Stimulated activated CD4-positive, alpha-beta T cell treated with anti-CD3 and anti-CD28 coated beads, Interleukin-4, amount 100 ng/mL, for 24 hours (primary cell): ENCODE measurements at places on chromosomes 12 and 14.
A peak's percentile ranks its signal among the peaks of the same experiment; 100 is the strongest.

DNA sequence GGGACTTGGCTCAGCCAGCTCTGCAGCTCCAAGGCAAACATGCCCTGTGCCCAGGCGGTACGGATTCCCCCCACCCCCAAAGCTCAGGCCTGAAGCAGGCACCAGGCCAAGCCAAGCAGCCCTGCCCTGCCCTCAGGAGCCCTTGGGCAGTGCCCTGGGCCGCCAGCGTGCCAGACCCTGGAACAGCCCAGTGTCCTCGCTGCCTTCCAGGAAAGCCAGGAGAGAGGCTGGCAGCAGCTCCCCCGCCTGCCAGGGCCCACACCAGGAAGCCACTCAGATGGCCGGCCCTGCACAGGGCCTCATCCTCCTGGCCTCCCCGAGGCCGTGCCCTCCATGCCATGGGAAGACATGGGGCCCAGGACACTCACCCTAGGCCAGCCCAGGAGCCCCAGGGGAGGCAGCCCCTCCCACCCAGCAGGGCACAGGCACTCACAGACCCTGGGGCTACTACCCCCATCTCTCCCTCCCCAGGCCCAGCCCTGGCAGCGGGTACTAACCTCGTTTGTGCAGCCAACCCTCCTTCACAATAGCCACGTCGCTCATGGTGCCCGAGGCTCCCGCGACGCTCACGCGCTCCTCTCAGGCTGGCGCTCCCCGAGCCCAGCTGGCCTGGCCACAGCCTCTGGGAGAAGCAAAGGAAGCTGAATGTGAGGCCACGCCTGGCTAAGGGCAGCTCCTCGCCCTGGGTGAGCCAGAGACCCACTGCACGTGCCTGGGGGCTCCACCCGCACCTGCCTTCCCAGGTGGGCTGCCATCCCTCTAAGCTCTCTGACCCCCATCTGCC is 3.3 kb downstream of the AKT1 start:
- no peak for DNase-seq

DNA sequence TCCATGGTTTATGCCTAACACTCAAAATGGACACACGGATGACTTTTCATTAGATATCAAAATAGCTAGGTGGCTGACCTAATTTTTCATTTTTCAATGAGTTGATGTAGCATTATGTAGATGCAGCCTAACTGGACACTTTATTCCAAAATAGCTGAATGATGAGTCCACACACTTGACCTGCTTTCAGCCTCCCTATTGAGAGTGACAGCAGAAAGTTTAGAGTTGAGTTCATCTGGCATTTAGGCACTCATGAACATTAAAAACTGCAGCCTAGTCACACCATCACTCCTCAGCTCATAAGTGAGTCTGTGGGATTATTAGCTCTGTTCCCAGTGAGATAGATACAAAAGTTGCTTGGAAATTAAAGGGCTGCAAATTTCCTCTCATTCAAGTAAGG is 307.3 kb upstream of the PRKD1 start:
- no peak for DNase-seq

DNA sequence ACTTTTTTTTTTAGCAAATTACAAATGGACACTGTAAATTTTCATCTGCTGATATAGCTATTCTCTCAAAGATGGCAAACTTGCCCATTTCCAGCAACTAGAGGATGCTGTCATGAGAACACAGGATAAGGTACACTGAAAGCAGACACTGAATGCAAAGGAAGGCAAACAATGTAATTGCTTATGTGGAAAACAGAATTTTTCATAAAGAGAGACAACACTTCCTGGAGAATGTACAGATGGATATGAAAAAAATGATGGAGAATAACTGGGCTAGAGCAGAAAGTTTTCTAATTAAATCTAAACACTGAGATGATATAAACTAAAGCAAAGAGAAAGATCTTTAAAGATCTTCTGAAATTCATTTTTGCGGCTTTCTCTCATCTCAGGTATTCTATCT is 581 bp downstream of the CD69 start:
- DNase-seq, result no peak

DNA sequence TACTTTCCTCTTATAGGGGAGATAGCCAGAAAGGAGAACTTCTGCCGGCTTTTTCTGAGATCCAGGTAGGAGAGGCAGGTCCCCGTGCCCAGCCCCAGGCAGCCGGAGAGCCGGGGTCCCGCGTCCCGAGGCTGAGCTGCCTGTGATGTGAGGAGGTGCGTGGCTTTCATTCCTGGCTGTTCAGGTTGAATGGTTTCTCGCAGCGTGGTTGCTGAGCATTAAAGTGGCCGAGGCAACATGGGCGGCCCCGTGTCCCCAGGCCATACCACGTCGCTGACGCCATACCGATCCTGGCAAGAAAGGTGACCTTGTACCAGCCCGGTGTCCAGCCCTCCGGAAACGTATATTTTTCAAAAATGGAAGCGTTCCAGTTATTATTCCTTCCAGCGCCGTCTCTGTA is 116.7 kb upstream of the MYL2 start:
- DNase-seq, result no peak

- no peak for DNase-seq
These were observed 10.6 kb upstream of the NUMB start for GRCh38 chr14:73468828-73469375.

GRCh38 chr12:53102883-53103807 is at the start of gene SOAT2:
Gene SOAT2 (plus strand): TSS chr12:53103486. CDS start chr12:53103578, 92 bp downstream.
- DNase-seq, result peak; percentile 47

- DNase-seq, result no peak
These were observed 113.3 kb upstream of the SOX5 start for GRCh38 chr12:24062642-24063245.

DNA sequence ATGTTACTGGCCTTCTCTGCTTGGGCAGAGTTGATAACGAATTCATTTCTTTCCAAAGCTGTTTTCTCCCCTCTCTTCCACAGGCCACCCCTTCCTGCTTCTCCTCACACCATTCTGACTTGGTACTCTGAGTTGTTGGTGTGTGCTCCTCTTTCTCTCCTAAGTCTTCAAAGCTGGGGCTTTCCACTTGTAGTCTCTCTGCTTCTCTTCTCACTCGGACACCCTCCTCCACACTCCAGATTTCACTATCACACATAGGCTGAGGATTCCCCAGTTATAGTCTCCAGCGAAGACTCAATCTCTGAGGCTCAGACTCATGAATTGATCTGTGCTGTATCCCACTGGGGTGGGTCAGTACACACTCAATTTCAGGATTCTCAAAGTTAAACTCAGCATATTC is 201.0 kb downstream of the SSPN start:
- no peak for DNase-seq

- no peak for DNase-seq
These were observed 442.5 kb upstream of the PDE3A start for GRCh38 chr12:19925841-19926240.

GRCh38 chr12:20711846-20712245 is 16.7 kb downstream of the SLCO1C1 start:
- DNase-seq, result no peak

DNA sequence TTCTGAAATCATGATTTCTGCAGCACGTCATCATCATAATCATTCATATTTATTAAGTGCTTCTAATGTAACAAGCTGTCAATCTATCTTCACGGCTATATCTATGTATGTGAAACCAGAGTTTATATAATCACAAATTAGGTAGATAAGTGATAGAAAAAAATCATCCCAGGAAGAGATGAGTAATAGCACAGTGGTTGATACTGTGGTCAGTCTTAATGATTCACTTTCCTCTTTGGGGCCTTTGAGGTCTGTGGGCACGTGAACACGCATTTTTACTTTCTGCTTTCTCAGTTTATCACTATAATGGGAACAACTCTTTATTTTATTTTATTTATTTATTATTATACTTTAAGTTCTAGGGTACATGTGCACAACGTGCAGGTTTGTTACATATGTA is 265.9 kb upstream of the NOVA1 start:
- no peak for DNase-seq

DNA sequence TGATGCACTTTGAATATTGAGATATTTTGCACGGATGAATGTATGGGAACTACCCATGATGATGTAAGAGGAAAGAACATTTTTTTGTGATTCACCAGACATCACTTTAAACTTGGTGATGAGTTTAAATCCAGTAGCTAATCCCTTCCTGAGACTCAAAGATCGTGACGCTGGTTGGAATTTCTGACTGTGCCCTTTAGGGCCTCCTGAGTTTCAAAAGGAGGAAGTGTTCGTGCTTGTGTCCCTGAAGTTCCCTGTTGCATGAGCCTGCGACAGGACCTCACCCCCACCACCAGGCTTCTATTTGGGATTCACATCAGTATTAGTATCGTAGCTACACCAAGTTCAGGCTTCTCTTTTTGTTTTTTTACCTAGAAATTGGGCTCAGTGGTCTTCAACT is 18.6 kb upstream of the RIN3 start:
- DNase-seq, result no peak

DNA sequence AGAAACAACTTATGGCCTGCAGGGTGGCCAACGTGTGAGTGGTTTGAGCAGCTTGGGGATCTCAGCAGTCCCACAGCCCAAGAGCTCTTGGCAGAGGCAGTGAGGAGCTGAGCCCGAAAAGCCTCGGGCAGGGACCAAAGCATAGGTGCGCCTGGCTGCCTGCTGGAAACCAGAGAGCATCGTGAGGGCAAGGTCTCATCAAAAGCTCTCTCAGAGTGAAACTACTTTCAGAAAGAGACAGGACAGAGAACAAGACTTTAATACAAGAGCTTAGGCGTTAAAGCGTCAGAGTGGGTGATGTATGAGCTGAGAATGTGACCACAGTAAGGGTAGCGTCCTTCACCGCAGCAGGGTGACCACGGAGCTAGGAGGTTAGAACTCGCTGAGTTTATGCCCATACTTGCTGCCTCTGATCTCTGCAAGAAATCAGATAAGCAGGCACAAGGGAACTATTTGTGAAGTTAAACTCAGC is 30.8 kb downstream of the LGMN start:
- no peak for DNase-seq

DNA sequence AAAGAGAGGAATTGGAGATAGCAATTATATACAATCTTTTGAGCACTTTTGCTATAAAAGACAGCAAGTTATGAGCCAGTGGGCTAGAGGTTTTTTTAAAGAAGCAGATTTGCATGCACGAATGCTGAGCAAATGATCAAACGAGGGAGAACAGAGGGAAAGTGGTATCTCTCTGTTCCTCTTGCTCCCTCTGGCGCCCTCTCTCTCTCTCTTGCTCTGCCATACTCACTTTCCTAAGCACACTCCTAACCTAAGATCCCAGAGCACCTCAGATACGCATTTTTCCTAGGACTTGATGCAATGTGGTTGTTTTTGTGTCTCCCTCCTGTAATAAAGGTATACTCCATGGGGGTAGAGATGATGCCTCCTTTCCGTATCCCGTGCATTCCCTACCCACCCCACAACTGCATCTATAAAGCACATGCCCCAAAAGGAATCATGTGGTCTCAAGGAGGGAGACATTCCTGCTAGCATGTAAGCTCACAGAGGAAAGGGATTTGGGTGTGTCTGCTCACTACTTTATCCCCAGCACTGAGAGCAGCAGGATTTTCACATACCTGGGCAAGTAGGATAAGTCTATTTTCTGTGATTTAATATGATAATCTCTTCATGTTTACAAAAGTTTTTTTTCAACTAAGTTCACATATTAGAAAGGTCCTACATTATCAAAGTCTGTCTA is 270.2 kb downstream of the SSPN start:
- no peak for DNase-seq

DNA sequence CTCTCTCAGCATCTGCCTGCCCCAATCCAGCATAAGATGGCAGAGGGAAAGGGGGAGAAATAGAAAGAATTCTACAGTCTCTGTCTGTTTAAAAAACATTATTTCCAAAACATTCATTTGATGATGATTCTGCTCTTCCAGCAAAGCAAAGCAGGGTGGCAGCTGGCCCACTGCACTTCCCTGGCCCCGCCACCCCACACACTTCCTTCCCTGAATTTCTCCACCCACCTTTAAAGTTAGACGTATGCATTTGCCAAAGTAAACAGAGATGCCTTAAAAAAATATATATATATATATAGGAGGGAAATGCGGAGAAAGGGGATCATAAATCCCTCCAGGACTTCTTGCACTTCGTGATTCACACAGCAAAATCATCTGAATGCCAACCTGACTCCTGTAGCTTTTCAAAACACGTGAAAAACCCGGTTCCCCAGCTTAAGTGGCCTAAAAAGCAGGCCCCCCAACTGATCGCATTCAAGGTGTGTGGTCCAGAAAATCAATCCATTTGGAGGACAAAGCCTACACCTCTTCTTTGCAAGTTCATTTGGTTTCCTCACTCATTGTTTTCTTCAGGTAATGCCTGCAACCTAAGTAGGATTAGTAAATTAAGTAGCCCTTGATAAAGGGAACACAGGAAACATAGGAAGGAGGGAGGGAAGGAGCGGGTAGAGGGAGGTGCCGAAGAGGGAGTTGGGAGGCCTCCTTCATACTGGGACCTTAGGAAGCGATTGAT is 68.8 kb downstream of the LLPH start:
- no peak for DNase-seq

- DNase-seq, result no peak
These were observed 50.1 kb downstream of the RERG start for GRCh38 chr12:15171012-15171655.

DNA sequence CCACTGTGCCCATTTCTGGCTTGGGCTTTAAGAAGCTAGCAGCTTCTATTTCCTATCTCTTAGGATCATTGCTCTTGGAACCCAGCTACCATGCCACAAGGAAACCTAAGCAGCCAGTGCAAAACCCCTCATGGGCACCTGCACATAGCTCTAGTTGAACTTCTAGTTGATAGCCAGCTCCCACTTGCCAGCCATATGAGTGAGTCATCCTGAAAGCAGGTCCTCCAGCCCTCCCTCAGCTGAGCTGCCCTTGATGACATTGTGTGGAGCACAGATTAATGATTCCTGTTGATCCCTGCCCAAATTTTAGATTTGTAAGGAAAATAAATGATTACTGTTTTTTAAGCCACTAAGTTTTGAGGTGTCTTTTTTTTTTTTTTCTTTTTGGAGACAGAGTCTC is 234.2 kb upstream of the FBXO33 start:
- no peak for DNase-seq

GRCh38 chr14:27391331-27391730 is 793.5 kb upstream of the NOVA1 start:
- no peak for DNase-seq

GRCh38 chr12:28104316-28104715 is 85.9 kb upstream of the CCDC91 start:
- no peak for DNase-seq

GRCh38 chr14:31206536-31207286 is 882 bp downstream of the HECTD1 start:
- DNase-seq, result peak; percentile 63

GRCh38 chr14:61420326-61420725 is 98.9 kb downstream of the PRKCH start:
- DNase-seq, result peak; percentile 35

GRCh38 chr14:37900561-37900960 is 305.1 kb downstream of the TTC6 start:
- no peak for DNase-seq

DNA sequence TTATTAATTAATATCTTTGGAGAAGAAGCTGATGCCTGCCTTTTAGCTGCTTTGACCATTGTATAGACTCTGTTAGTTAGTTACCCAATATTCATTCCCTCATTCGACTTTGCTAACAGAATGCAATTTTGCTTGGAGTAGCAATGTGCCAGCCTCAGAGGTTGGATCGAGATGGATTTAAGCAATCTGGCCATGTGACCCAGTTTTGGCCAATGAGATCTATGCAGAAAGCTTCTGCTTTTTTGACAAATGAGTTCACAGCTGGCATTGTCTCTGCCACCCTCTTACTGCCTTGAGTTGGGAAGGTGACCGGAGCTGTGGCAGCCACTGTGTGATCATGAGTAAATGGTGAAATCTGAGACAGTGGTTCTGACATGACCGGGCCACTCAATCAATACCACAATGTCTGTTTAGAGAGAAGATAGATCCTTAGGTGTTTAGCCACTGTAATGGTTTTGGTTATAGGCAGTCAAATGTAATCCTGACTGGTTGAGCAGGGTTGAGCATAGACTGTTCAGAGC is 74.9 kb upstream of the MED13L start:
- DNase-seq, result no peak

- no peak for DNase-seq
These were observed 947 bp upstream of the LRRC9 start for GRCh38 chr14:59918824-59919569.
